ENCODE measurements at places on chromosomes 6 and 20.

DNA sequence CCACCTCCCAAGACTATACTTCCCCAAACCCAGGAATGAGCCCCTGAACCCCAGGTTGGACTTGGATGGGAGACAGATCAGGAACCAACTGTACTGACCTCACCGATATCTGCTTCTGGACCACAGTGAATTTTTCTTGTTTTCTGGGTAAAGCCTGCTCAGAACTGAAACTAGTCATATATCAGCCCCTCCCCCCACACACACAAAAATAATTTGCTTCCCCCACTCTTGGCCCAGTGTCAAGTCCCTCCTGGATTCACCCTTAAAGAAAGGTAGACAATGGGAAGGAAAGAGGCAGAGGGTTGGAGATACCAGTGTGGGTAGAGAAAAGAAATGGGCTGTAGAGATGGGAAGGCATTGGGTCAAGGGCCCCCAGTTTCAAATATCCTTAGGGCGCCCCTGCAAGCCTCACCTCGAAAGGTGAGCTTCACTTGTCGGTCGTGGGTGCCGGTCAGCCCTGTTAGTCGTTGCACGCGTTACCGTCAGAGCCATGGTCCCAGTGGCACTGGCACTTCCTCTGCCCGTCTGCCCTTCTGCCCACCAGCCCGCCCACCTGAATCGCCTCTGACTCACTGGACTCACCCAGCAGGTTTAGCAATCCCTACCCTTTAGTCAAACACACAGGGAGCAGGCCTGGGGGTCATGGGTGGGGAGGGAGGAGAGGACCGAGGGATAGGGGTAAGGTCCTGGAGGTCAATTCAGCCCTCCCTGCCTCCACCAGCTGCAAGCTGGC, 8.5 kb upstream of the SPAG4 start:
- no peak for DNase-seq

GRCh38 chr6:87483929-87484328, 11.2 kb downstream of the SLC35A1 start:
- DNase-seq, result no peak

GRCh38 chr20:60313614-60314013, 355.4 kb downstream of the CDH26 start:
- no peak for DNase-seq

- DNase-seq, result no peak
Observed at GRCh38 chr6:5034736-5035135, 30.9 kb upstream of the RPP40 start.

DNA sequence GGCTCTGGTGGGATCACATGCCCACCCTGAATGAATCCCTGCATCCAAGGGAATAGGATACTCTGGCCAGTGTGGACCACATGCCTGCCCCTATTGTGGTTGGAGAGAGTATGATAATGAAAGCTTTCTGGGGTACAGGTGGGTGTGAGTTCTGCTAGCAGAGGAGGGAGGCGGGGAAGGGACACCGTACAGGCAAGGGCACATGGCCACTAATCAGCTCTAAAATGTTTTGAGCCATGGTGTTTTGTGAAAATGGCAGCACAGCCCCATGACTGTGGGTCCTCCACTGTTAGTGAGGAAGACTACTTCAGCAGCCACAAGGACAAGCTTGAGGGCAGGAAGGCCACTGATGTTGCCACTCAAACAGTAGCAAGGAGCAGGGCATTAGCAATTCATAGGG, 11.9 kb upstream of the DHX35 start:
- DNase-seq, result no peak

DNA sequence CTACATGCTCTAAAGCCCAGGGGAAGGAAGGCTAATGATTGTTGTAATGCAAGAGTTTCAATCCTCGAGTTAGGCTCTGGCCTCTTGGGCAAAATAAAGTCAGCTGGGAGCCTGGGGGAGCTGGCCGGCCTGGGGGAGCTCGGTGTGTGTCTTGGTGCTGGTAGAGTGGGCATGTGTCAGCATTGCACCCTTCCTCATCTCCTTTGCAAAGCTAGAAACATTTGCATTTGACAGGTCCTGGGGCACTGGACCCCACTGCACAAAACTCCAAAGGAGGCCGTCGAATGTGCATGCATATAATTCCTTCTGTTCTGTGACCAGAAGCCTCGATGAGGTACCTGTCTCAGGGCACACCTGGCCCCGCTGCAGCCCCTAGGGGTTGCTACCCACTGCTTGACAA, 74.6 kb upstream of the SLC22A23 start:
- no peak for DNase-seq

- DNase-seq, result no peak
Observed at GRCh38 chr6:68094070-68094469, 541.0 kb upstream of the ADGRB3 start.

DNA sequence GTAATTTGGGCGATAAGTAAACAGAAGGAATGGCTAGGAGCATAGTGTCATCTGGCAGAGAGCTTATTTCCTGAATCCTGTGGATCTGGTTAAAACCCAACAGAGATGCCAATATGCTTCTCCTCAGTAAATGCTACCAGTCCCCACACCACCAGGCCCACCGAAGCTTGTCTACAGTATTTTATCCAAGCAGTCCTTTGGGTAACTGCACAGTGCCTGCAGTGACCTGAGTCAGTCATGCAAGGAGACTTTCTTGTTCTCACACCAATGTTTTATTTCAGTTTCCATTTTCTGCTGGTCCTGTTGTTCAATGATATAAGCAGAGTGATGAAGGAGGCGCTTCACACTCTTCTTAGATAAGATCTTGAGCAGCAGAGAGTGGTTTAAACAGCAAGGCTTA, 326.3 kb downstream of the RIMS1 start:
- no peak for DNase-seq

DNA sequence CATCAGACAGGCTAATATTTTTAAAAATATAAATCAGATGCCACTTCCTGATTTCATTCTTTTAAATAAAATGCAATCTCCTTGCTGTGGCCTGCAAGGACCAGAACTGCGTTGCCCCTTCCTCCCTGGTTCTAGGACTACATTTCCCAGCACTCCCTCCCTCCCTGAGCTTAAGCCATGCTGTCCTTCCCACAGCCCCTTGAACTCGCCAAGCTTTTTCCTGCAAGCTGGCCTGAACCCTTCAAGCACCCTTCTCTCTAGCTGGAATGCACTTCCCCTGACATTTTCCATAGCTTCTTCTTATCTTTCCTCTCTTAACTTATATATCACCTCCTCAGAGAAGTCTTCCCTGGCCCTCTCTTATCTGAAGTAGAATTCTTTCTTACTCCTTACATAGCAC, 6.1 kb upstream of the DOK5 start:
- DNase-seq, result no peak

Data from C1 segment of cervical spinal cord (tissue), 14 donors.